Activated CD8-positive, alpha-beta memory T cell treated with anti-CD3 and anti-CD28 coated beads for 1 hour (primary cell): ENCODE measurements at places on chromosomes 16 and 17.

GRCh38 chr16:78184238-78185183 lies 85.1 kb downstream of the WWOX start:
- no peak for DNase-seq

DNA sequence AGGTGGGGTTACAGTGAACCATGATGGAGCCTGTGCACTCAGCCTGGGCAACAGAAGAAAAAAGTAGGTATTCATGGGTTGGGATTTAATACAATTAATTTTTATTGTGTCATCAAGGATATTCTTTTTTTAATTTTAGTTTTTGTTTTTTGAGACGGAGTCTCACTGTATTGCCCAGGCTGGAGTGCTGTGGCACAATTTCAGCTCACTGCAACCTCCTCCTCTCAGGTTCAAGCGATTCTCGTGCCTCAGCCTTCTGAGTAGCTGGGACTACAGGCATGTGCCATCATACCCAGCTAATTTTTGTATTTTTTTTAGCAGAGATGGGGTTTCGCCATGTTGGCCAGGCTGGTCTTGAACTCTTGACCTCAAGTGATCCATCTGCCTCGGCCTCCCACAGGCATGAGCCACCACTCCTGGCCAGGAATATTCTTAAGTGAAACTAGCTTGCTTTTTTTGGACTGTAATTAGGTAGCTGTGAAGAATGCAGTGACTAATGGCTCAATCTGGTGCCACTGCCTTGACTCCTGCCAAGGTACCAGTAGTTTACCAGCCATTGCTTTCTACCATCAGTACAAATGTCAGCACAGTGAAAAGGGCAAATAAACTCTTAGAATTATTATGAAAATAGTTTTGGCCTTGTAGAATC lies 4.8 kb downstream of the PPM1D start:
- no peak for DNase-seq

DNA sequence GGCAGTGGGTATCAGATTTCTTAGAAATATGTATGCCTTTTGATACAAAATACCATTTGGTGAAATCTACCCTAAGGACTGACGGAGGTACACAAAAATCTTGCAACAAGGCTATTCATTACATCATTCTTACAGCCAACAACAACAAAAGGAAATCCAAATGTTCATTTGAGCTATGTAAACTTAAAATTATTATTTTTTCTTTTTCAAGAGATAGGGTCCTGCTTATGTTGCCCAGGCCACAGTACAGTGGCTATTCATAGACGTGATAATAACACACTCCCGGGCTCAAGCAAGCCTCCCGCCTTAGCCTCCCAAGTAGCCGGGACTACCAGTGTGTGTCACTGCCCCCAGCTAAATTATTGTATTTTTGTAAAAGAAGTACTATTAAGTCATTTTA lies 9.0 kb downstream of the SRR start:
- no peak for DNase-seq

DNA sequence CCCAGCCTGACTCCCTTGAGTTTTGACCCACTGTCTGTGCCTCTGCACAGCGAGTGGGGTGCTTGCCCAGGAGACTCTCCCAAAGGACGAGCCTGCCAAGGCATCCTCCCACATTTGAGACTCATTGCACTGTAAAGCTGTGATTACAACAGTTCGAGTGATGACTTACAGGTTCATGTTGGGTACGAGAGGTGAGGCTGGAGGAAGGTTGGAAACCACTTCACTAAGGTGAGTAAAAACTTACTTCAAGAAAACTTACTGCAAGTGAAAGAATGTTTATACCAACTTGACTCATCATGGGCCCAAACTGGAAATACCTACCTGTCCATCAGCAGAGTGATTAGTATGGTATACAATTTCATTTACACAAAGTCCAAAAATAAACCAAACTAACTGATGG lies 360.1 kb upstream of the CDH11 start:
- DNase-seq = no peak

GRCh38 chr17:47774987-47775580 lies 42.0 kb downstream of the TBX21 start:
- no peak for DNase-seq

- DNase-seq = no peak
Observed at GRCh38 chr16:87086575-87086974, 230.6 kb downstream of the C16orf95 start.

GRCh38 chr16:11539641-11540050 lies 47.1 kb downstream of the LITAF start:
- DNase-seq = no peak

GRCh38 chr17:48556229-48556575 lies 11.3 kb upstream of the HOXB2 start:
- no peak for DNase-seq

DNA sequence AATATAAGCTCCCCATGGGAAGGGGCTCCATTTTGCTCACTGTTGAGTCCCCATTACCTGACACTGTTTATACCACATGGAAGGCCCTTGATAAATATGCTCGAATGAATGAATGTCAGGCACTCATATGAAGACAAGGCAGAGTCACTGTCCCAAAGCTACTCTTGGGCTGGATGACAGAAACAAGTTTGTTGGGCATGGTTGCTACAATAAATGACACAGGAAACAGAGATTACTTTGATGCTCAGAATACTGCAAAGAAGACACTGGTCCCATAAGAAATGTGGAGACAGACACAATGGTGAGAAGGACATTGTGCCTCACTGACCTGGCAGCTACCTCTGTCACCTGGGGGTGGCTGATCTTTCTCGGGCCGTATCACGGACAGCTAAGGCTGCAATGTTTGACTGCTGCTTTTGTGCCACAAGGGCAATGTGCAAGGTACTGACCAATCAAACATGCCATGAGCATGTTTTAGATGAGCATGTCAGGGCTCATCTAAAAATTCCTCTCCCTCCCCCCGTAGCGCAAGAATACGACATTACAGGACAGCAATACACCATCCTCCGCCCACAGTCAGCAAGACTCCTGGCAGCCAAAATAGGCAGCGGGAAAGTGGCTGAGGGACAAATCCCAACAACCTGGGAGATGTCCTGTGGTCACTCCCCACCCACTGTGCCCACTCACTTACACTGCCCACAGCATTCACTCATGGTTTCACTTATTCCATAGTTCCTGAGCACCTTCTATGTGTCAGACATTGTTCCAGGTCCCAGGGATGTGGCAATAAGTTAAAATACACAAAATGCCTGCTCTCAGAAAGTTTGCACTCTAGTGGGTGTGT lies 5.0 kb downstream of the PIK3R6 start:
- DNase-seq = no peak

DNA sequence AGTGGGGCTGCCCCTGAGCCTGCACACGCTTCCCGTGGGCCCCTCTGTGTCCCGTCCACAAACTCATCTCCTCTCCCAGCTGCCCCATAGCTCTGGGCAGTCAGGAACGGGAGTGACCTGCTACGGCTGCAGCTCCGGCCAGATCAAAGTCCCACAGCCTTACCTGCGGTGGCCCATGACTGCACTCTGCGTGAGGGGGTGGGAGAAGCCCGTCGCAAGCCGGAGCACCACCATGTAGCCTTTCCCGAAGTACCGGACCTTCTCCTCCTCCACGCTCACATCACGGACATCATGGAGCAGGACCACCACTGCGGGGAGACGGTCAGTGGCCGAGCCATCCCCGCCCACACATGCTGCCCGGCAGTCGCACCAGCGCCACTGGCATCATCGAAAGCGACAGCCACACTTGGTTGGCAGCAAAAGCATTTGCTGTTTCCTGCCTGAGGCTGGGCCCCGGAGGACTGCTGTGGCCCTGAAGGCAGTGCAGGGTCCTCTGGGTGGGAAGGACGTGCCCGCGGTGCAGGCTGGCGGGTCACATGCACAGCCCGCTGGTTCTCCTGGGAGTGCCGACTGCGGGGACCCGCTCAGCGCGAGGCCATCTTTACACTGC lies 6.2 kb downstream of the CYBC1 start:
- DNase-seq = no peak

DNA sequence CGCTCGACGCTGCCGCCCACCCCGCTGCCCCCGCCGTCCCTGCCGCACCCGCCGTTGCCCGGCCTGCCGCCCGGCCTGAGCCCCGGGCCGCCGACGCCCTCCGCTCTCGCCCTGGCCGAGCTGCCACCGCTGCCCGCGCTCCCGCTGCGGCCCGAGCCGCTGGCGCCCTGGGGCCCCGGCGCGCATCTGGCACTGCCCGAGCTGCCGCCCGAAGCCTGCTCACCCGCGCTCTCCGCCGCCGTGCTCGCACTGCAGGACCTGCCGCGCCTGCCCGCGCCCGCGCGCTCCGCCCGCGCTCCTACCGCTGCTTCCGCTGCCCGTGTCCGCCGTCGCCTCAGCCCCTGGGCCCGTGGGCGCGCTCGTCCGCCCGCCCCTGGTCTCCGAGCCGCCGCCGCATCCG lies 8.4 kb upstream of the CLDN9 start:
- no peak for DNase-seq

DNA sequence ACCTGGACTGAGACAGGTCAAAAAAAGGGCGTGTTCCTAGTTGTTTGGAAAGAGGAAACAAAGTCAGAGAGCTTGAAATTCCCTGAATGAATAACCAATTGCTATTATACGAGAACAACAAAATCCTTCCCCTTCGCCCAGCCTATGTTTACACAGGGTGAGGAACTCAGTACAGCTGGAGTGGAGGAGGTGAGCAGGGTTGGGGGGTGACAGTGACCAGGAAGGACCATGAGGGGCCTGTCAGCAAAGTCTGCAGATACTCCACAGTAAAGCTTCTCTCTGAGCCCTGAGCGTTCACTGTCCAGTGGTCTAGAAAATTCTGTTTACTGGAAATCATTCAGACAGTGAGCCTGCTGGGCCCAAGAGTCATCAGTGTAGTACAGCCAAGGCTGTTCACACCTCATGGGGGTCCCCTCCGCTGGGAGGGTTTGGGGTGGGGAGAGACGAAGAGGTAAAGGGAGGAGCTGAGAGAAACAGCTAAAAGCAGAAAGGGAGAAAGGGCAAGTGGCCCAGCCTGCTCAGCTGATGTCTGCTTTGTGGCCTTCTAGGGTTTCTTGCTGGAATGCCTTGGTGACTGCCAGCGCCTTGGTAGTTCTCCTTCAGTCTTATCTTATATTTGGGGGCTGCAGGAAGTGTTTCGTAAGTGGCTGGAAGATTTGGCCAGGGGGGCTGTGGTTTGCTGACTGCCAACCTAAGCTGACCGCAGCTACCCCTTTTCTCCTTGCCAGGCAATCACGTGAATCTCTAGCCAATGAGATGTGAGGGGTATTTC lies 5.7 kb downstream of the DUSP3 start:
- DNase-seq = no peak

- DNase-seq = no peak
Observed at GRCh38 chr16:9296271-9296590, 204.8 kb downstream of the HAPSTR1 start.

DNA sequence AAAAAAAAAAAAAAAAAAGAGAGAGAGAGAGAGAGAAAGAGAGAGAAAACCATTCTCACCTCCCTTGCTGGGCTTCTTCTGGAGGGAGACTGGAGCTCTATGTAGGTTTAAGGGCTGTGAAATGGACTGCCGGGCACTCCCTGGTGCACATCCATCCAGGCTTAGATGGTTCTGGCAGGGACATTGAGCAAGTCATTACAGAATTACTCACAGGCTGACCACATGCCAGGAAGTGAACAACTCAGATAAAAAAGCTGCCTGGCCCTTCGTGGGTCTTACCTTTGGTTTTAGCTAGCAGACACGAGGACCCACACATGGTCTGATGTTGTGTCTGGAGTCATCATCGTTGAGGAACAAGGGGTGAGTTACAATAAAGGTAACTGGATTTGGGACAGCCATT lies 847.4 kb upstream of the EEF2KMT start:
- no peak for DNase-seq

DNA sequence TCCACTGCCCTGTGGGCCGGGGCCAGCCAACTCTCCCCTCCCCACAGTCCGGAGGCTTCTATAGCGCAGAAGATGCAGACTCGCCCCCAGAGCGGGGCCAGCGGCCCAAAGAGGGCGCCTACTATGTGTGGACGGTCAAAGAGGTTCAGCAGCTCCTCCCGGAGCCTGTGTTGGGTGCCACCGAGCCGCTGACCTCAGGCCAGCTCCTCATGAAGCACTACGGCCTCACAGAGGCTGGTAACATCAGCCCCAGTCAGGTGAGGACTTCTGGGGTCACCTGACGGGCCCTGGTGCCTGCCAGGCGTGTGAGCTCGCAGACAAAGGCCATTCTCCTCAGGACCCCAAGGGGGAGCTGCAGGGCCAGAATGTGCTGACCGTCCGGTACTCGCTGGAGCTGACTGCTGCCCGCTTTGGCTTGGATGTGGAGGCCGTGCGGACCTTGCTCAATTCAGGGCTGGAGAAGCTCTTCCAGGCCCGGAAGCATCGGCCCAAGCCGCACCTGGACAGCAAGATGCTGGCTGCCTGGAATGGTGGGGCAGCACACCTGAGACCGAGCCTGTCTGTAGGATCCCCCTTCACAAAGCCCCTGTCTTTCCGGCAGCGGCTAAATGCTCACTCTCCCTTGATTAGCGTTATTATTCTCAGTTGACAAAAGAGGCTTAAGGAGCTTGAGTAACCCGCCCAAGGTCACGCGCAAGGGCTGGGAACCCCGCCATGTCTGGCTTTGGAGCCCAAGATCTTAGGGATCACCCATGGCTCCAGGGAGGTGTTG lies 3.9 kb downstream of the SPATA20 start:
- no peak for DNase-seq

- no peak for DNase-seq
Observed at GRCh38 chr16:50781043-50781442, 39.2 kb downstream of the CYLD start.

- DNase-seq = no peak
Observed at GRCh38 chr17:66152756-66153155, 39.2 kb downstream of the CEP112 start.

DNA sequence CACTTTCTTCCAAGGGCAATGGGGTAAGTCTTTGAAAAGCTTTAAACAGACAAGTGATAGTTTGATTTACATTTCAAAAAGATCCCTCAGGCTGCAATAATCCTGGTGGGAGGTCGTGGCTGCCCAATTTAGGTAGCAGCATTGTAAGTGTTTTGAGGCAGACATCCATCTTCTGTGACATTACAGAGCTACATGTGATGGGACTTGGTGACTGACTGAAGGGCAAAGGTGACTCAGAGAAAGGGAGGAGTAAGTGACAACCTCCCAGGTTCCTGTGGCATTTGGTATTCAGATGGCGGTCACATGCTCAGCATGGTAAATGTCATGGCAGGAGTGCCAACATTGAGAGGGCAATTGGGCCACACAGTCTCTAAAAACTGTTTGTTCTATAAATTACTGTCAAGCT lies 26.5 kb downstream of the STAT3 start:
- no peak for DNase-seq

DNA sequence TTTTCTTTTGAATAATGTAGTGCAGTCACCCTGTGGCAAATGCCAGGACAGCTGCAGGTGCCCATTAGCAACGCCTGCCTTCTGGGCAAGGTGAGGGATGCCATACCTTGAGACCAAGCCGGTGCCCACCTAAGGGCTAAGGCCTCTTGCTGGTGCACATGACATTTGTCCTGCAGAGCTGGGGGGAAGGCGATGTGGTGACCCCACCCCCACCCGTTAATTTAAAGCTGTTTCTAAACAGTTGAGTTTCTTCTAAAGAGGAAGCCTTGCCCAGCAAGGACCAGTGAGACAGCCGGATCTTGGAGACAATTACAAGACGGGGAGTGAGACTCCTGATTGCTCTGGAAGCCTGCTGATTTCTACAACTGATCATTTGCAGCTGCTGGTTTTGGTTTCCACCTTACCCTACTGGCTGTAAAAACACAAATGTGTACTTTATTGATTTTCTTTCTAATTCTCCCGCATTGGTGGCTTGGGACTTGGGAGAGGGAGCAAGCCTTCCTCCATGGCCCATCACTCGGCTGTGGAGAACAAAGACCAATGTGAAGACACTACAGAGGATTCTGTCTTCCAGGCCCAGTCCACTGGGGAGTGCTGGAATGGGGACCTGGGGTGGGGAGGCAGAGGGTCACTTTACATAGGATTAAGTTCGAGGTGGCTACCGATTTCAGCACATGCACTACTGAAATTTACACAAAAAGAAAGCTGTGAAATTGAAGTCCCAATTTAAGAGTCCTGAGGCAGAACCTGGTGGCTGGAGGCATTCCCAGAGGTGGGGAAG lies 2.7 kb downstream of the CDK5R1 start:
- DNase-seq = no peak
